ENCODE measurements at places on chromosomes 5 and 9.

DNA sequence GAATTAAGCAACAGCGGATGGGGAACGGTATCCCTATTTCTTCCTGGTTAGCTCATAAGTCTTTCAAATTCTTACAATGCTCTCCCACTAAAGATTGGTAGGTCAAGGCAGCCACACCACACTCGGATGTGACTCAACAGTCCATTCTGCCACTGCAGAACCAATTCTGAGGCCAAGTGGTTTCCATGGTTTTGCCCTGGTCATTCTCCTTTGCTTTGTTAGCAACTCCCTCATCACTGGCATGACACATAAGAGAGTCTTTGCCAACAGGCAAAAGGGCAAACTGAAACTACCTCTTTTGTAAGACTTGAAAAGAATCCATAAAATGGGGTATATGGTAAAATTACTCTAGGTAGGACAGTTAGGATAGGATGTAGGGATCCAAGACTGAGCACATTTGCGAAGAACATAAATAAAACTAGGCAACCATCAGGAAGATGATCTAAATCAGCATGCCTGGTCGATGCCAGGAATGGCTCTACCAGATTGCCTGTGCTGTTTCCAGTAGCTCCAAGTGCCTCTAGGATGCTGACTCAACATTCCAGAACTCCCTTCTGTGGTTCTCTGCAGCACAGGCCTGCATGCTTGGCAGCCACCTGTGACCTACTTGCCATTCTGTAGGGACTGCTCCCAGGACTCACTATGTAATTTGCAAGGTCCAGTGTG is 105.4 kb downstream of the DCP2 start:
- DNase-seq, result no peak

GRCh38 chr5:95923918-95924544 is 37.6 kb downstream of the ELL2 start:
- no peak for DNase-seq

- DNase-seq, result no peak
Measured at GRCh38 chr5:43412644-43413043, 453 bp upstream of the CCL28 start.

- DNase-seq, result no peak
Measured at GRCh38 chr5:120473332-120473731, 9.2 kb downstream of the PRR16 start.

GRCh38 chr9:35673132-35674024 is at the start of gene CA9:
TSS of gene CA9 (plus strand) at chr9:35673928. CDS start at chr9:35673960, 32 bp downstream.
- DNase-seq, result no peak

GRCh38 chr5:59741599-59741998 is 151.9 kb downstream of the PDE4D start:
- no peak for DNase-seq

- DNase-seq, result no peak
Measured at GRCh38 chr5:135190416-135191083, 156.5 kb upstream of the PITX1 start.

DNA sequence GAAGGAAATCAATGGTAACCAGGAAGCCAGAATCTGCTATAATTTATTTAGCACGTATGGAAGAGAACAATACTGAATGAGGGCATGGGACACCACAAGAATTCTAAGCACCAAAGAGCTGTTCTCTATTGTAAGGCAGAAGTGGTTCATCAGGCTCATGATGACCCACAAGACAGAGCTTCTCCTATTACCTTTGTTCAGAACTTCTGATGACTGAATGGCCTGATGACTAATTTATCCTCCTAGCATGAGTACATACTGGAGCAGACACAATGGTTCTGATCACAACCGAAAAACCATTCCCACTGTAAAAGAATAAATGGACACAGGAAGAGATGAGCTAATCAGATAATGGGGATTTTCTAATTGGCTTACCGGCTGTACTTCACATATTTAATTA is 329.8 kb upstream of the PDE4D start:
- DNase-seq, result no peak

DNA sequence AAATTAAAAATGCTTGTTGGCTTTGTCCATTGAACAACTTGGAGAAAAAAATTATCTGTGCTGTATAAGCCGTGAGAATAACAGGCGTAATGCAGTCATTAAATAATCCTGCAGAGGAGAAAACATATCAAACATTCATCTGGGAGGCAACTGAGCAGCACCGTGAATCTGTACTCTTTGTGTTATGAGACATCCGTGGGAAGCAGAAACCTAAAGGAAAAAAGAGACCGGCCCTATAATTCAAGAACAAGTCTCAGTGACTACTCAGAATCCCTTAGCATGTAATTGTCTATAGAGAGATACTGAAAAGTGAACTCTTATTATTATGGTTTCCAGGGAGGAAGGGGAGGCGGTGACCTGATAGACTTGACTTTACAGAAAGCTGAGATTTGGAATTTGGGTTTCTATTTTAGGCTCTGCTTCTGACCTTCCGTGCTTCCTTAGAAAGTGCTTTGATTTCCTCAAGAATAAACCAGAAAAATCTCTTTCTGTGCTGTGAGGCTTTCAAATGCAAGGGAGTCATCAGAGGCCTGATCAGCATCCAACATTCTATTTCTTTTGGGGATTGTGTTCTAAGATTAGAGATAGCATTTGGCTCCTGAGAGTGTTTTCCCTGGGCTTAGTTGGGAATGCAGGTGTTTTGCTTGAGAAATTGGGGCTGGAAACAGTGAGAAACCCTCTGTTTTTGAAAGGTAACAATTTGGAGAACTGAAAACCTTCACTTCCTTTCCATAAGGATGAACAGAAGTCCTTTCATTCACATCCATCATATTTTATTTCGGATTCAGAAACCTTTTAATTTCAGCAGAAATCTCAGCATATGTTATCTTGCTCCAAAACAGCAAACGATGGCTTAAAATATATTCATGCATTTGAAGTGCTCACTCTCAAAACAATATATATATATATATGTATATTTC is 296.7 kb downstream of the CSNK1G3 start:
- no peak for DNase-seq

DNA sequence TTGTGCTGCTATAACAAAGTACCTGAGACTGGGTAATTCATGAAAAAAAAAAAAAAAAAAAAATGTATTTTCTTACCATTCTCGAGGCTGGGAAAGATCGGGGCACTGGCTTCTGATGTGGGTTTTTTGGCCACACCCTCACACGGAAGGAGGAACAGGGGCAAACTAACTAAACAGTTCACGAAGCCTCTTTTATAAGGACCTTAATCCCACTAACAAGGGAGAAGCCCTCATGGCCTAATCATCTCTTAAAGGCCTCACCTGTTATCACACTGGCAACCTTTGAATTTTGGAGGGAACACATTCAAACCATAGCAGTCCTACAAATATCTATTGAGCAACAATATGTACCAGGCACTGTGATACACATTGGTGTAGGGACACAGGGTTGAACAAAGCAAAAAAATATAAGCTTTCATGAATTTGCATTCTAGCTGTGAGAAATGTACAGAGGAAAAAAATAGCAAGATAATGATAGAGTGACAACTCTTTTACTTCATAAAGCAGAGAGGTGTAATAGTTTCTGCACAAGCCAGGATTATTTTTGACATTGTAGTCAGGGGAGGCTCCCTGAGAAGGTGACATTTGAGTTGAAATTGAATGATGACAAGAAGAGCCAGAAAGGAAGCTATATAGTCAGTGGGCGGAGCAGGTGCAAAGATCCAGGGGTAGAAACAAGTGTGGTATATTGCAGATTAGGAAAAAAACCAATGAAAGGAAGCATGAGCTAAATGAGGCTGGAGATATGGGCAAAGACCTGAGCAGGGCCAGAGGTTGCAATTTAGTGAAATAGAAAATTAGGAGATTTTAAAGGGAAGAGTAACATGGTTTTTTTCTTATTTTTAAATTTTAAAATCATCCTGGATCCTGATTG is 68.1 kb upstream of the GRAMD2B start:
- DNase-seq, result no peak

- DNase-seq, result no peak
Measured at GRCh38 chr5:148923023-148923422, 96.6 kb downstream of the ADRB2 start.

- DNase-seq, result no peak
Measured at GRCh38 chr5:81513982-81514381, 120.0 kb upstream of the ACOT12 start.
